ENCODE measurements at places on chromosomes 7 and 10.

DNA sequence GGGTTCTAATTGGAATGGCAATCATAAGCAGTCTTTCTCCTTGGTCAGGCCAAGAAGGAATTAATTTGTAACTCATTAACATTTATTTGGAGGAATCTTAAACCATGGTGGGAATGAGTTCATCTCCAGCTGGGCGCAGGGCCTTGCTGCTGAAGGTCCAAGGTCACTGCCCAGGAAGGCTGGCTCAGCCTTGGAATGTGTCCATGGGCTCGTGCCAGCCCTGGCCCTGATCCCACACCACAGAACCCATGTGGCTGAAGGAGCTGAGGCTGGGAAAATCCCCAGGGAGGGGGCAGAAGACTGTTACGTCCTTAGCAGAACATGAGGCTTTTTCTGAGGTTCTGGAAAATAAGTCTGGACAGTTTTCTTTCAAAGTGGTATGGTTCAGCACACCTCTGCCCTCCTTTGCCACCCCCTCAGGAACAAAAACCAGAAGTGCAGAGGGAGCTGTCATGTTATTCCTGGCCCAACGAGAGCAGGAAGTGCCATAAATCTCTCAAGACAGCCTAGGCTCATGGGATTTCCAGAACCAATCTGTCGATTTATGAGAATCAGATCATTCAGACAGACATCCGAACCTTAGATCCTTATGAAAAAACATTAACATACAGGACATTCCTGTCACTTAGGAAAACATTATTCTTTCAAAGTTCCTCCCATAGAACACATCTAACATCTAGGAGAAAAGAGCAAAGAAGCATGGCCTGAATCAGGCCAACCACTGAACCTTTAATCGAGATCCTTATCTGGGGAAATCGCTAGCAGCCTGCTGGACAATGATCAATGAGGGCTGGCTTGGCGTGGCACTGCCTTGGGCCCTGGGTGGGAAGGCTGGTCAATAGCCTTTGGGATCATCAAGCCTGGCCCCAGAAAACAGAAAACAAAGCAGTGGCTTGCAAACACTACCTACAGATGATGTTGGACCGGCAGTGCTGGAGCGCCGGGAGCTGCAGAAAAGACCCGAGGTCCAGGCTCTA lies 134.3 kb downstream of the TAX1BP1 start:
- peak; percentile 94 for DNase-seq

DNA sequence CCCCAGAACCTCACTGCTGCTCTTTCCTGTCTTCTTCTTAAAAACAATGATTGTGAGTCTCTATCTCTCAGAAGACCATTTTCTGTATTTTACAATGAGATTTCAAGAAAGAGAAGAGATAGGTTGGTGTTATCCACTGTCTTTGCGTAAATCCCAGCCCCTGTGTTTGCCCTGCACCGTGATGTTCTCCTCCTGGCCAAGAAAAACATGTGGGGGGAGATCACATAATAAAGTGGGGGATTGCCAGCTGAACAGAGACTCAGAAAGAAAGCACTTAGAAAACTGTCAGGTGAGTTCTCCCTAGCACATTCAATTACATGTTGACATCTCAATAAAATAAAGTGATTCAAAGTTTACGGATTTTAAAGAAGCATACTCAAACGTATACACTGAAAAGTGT lies 105.0 kb upstream of the PITRM1 start:
- no peak for DNase-seq

GRCh38 chr7:141874787-141875186 lies 33.5 kb upstream of the PRSS37 start:
- no peak for DNase-seq

DNA sequence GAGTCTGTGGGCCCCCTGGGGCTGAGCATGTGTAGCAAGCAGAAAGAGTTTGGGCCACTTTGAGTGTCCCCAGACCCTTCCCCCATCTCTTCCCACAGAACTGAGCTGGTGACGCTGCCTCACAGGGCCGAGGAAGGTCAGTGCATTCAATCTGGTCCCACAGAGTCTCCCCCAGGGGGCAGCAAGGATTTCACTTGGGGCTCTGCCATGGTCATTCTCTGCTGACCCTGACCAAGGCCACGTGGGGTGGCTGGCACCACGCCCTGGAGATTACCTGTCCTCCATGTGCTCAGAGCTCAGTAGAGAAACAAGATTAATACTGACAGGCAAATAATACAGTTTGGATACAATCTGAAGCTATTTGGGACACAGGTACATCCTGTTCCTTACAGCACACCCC lies 30.2 kb downstream of the ADRA2A start:
- DNase-seq, result no peak

DNA sequence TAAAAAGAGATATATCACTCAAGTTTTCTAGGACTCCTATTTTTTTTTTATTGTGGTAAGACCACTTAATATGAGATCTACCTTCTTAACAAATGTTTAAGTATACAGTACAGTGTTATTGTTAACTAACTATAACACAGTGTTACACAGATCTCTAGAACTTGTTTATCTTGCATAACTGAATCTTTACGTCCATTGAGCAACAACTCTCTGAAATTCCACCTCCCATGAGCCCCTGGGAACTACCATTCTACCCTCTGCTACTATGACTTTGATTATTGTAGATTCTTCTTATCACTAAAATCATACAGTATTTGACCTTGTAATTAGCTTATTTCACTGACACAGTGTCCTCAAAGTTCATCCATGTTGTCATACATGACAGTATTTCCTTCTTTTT lies 22.5 kb upstream of the REEP3 start:
- no peak for DNase-seq
